ENCODE measurements at places on chromosomes 7 and 10.

- no peak for DNase-seq
These were observed 110.6 kb downstream of the ZMIZ1 start for GRCh38 chr10:79179164-79179956.

DNA sequence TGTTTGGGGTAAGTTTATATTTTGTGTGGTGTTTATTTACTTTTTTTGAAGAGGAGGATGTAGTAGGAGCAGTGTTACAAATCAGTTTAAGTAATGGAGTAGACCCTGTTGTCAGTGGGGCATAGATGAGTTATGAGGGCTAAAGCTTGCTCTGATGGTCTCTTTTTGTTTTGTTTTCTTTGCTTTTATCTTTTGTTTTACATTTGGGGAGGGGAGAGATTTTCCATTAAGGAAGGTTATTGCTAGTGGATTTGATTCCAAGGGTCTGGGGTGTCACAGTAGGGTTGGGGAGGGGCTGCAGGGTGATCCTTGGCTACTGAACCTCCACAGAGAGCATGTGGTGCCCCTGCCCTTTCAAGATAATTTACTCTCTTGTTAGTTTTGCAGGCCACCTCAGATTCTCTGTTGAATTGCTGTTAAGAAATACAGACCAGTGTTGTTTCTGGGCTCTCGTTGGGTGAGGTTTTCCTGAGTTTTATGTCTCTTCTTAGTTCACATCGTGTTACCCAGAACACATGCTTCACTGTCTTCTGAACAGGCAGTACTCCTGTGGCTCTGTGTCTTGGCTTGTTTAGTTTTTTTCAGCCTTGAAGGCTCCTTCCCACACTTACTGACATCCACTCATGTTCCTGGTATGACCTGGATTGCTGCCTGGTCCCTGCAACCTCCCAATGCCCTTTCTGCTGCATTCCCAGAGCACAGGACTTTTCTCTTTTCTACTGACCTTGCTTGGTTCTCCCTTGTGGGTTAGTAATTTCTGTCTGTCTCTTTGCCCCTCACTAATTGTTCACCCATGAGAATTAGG is 4.2 kb downstream of the KIFBP start:
- DNase-seq = peak; percentile 90

GRCh38 chr7:79050603-79051002 is 402.9 kb downstream of the MAGI2 start:
- no peak for DNase-seq

DNA sequence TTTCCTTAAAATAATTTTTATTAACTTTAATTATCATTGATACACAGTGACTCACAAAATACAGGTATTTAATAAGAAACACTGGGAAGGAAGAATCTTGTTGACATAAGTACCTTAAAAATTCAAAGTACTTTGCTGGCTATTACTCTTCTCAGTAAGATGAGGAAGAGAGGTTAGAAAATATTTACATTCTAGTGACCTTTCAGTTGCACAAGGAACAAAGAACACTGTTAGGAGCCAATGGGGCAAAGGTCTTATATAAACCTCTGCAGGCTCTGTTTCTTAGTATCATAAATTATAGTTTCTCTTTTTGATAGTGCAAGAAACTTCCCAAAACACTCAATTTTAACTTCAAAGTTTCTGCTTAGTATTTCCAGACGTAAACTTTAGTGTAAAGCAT is 4.8 kb upstream of the TAX1BP1 start:
- no peak for DNase-seq

DNA sequence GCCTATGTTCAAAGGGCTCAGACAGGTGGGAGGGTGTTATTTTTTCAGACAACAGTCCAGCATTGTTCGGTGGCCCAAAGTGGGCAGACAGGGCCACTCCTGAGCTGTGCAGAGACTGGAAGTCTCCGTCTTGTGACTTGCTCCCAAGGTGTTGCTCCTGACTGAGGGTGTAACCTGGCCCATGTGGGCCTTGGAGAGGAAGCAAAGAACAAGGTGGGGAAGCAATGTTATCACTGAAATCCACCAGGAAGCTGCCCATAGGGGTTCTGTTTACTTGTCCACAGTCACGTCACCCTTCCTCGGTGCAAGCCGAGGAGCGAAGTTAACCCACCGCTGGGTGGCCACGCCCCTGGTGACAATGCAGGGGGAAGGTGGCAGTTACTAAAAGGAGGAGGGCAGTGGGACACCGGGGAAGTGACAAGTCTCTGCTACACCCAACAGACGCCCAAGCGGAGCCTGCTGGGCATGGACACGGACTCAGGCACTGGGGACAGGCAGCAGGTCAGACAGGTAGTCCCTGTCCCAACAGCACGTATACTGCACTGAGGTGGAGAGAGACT is 311.6 kb upstream of the MKI67 start:
- DNase-seq = no peak

DNA sequence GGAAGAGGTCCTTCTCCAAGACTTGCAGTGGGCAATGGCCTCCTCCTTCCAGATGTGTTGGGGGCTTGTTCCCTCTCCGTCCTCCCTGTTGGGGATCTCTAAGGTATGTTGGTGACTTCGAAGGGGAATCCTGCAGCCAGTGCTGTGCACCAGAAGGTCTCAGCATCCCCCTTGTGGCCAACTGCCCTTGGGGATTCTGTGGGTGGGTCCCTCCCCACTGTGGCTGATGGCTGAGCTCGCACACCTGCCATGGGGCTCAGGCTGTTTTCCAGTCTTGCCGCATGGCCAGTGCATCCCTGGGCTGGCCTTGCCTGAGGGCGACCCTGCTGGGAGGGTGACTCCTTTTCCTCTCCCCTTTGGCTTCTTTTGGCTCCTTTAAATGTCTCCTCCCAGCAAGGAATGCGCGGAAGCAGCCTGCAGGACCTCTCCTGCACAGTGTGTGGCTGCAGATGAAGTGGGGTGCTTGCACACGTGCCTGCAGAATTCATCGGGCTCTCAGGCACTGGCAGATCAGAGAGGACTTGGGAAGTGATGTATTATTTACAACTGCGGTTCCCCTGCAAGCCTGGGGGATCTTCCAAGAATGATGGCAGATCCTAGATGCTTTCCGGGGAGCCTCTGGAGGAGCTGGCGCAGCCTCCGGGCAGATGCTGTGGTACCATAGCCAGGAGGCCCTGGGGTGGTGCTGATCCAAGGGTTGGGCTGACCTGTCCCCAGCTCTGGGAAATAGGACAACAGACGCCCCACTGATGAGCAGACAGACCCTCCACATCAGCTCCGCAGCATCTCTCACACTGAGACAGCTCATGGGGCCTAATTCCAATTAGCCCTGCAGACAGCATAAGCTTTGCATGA is 410.0 kb downstream of the TCERG1L start:
- no peak for DNase-seq

- DNase-seq = no peak
These were observed 90.8 kb downstream of the PRLHR start for GRCh38 chr10:118504467-118505205.

DNA sequence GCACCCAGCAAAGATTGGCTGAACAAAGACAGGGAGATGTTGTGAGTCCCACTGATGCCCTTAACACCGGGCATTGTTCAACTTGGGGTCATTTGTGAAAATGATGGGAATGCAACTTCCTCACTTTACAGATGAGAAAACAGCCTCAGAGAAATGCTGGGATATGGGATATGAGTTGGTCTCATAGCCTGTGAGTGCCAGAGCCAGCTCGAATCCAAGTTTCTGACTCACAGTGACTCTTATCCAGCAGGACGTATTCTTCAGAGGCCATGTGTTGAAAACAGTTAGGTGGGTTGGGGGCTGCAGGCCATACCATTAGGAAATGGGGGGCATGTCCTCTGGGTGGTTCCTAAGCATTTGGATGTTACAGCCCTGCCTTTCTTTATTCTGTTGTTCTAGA is 45.2 kb downstream of the KIAA1217 start:
- DNase-seq = no peak

GRCh38 chr10:688312-689120 is 952 bp downstream of the DIP2C start:
- no peak for DNase-seq

GRCh38 chr7:36546331-36546730 is 156.7 kb downstream of the ANLN start:
- no peak for DNase-seq

- DNase-seq = no peak
These were observed 67.0 kb upstream of the PLXDC2 start for GRCh38 chr10:19749185-19749729.

DNA sequence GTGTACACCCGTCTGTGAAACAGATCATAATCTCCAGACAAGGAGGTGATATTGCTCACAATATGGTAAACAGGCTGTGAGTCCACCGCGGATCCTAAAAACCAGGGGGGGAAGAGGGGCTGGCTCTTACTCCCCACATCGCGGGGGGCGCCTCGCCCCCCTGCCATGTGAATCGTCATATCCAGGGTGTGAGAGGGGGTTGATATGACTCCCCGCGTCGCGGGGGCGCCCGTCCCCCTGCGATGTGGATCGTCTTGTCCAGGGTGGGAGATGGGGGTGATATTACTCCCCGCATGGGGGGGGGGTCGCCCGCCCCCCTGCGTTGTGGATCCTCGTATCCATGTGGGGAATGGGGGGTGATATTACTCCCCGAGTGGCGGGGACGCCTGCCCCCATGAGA is 30.9 kb downstream of the OCM2 start:
- no peak for DNase-seq

- DNase-seq = peak; percentile 45
These were observed 871 bp downstream of the ST7 start for GRCh38 chr7:116953906-116954838.

DNA sequence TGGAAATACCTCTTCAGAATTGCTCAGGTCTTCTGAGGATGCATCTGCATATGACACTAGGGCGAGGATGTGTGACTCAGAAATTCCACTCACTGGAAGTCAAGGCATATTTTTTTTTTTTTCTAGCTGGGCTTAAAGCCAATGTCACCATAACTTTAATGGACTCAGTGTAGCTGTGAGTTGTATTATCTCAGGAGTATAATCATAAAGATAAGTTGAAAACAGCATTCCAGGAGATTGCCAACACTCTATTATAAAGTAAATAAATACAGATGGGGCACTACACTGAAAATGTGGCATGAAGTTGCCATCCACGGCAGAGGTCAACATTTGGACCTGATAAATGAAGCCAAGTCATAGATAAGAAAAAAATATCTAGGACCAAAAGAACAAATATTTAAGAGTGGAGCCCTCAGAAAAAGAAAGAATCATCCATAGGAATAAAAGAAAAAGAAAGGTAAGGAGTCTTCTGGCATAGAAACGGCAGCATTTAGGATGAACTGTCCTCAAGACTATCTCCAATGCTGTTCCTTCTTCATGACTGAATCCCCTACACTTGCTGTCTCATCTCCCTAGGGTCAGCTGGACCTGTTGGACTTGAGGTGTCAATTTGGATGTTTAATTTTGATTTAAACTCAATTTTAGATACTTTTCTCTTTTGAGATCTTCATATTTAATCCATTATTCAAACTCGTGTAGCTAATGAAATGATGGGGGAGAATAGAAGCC is 72.9 kb upstream of the CAV2 start:
- no peak for DNase-seq

- no peak for DNase-seq
These were observed at the start of gene GPER1 for GRCh38 chr7:1087952-1088920. Gene GPER1 (plus strand): TSS chr7:1088113. CDS start chr7:1091729, 3,616 bp downstream.

DNA sequence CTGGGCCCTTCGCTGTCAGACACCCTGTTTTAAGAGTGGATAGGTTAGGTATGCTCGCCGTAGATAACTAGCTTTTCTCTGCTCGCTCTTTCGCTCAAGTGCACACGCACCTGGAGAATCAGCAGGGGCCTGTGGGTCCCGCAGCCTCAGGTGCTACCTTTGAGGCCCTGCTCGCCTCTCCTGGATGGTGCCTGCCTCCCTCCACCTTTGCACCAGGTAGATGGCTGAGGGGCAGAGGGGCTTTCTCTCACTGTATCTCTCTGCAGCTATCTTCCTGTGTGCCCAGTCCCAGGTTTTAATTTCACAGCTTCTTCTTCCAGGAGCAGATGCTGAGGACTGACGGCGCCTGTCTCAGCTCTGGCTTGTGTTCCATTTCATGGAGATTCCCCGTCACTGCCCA is 227.9 kb downstream of the TCF7L2 start:
- DNase-seq = no peak

DNA sequence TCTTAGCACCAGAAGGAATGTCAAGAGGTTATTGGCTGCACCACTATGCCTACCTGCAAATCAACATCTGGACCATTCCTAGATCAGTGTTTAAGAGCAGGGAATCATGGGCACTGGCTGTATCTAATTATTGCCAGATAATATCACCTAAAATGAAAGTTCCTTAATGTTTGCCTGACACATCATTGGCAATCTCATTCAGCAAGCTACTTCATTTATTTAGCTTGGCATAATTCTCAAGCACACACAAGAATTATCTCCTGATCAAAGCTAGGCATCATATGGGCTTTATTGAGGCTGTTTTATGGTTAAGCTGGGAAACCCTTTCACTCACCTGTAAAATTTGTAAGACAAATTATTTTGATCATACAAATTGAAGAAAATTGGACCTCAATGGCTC is 581.7 kb downstream of the INHBA start:
- DNase-seq = no peak

DNA sequence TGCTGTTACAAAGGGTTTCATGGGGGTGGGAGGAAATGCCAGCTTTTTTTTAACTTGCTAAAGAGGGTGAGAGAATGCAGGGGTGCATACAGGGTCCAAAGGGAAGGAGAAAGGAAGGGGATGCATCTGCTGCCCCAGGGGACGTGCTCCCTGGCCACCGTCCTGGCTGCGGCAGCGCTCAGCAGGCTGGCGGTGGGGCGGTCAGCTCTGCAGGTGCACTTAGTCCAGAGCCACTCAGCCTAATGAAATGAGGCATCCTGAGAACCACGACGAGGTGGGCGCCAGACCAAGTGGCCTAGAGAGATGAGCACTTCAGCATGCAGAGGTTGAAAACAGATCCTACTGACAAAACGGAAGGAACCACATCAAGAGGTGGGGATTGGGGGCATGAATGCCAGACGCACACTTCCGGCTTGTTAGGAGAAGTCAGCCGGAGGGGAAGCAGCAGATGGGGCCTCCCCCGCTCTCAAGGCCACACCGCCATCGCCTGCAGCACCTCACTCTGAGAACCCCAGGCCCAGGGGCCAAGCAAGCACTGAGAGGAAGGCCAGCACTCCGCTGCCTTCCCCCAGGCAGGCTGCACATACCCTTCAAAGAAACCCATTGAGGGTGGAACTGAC is 94.5 kb downstream of the MAD1L1 start:
- no peak for DNase-seq

GRCh38 chr10:95864906-95865813 is 42.6 kb upstream of the CC2D2B start:
- DNase-seq = peak; percentile 33

- DNase-seq = no peak
These were observed 12.5 kb downstream of the CDC123 start for GRCh38 chr10:12208460-12208859.

- no peak for DNase-seq
These were observed 43.4 kb upstream of the GHITM start for GRCh38 chr10:84095811-84096497.

- peak; percentile 51 for DNase-seq
These were observed 803.6 kb downstream of the SORCS1 start for GRCh38 chr10:106360870-106361269.

GRCh38 chr10:31935678-31936077 is 7.0 kb upstream of the ARHGAP12 start:
- no peak for DNase-seq

- DNase-seq = no peak
These were observed 706.7 kb upstream of the PHF14 start for GRCh38 chr7:10266976-10267375.

GRCh38 chr7:126569402-126569801 is 683.3 kb downstream of the GRM8 start:
- DNase-seq = no peak

- DNase-seq = no peak
These were observed 95.5 kb downstream of the CTBP2 start for GRCh38 chr10:125064681-125065492.

- no peak for DNase-seq
These were observed 105.6 kb downstream of the RNLS start for GRCh38 chr10:88477343-88478085.

Data from AG04449 (cell line).